ENCODE measurements at places on chromosomes 16 and 17.

GRCh38 chr16:11768849-11769248 lies 26.2 kb upstream of the TXNDC11 start:
- no peak for DNase-seq

DNA sequence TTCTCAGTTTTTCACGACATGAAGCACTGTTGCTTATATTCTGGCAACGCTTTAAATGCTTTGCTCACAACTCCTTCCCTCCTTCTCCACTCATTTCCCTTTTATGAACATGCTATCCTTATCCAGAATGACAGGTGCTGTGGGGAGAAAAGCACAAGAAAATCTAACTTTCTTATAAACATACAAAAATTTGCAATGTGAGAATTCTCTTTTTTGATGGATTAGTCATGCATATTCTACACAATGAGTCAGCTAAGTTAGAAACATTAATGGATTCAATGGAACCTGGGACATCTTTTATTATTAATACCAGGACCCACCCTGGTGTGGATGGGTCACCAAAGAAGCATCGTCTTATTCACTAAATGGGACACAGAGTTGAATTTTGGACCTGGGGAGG lies 234.6 kb upstream of the CDH5 start:
- DNase-seq: no peak

- no peak for DNase-seq
Measured at GRCh38 chr16:11484691-11485258, 101.9 kb downstream of the LITAF start.

GRCh38 chr17:19573075-19573474 lies 39.4 kb downstream of the SLC47A1 start:
- no peak for DNase-seq

- DNase-seq: no peak
Measured at GRCh38 chr16:22265351-22265750, 31.9 kb upstream of the POLR3E start.

- no peak for DNase-seq
Measured at GRCh38 chr16:87487361-87487924, 5.4 kb downstream of the ZCCHC14 start.

DNA sequence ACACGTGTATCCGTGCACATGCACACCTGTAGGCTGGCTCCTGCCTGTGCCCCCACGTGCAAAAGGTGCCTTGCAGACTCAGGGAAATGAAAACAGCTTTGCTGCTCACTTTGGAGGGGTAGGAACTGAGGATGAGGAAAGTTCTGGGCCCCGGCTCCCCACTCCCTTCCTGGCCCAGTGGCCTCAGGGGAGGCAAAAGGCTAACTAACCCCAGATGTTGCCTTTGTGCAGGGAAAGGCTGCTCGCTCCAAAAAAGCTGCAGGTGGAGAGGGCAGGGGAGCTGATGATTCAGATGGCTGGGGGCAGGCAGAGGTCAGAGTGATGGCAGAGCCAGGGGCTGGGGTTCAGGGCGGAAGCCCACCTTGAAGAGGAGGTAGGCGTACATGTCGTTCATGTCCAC lies 12.4 kb downstream of the PLCD3 start:
- no peak for DNase-seq

DNA sequence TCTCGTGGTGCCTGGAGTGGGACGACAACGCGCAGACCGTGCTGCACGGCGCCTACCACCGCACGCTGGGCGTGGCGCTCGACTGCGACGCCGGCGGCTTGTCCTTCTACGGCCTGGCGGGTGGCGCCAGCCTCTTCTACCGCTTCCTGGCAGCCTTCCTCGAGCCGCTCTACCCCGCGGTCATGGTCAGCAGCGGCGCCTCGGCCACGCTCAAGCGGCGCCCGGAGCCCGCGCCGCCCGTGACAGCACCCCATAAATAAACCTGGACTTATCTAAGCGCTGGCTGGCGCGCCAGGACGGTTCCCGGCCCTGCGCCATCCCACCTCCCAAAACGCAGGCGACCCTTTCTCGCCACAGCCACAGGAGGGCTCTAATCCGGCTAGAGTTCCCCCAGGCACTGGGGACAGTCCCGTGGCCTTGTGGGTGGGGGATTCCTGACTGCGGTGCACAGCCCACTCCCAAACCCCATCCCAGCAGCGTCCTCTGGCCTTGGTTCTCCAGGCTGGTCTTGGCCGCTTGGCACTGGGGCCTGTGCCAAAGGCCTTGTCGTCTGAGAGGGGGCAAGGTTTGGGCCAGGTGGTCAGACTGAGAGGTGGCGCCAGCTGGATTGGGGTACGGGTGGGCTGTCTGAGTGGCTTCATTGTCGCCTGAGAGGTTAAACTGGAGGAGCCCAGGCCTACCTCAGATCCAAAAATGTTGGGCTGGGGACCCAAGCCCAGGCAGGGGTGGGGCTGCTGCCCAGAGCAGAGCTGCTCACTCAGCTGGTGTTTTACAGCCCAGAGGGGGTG lies 10.1 kb upstream of the SLC16A5 start:
- peak; percentile 35 for DNase-seq

- no peak for DNase-seq
Measured at GRCh38 chr17:27413792-27414191, 42.5 kb upstream of the KSR1 start.

DNA sequence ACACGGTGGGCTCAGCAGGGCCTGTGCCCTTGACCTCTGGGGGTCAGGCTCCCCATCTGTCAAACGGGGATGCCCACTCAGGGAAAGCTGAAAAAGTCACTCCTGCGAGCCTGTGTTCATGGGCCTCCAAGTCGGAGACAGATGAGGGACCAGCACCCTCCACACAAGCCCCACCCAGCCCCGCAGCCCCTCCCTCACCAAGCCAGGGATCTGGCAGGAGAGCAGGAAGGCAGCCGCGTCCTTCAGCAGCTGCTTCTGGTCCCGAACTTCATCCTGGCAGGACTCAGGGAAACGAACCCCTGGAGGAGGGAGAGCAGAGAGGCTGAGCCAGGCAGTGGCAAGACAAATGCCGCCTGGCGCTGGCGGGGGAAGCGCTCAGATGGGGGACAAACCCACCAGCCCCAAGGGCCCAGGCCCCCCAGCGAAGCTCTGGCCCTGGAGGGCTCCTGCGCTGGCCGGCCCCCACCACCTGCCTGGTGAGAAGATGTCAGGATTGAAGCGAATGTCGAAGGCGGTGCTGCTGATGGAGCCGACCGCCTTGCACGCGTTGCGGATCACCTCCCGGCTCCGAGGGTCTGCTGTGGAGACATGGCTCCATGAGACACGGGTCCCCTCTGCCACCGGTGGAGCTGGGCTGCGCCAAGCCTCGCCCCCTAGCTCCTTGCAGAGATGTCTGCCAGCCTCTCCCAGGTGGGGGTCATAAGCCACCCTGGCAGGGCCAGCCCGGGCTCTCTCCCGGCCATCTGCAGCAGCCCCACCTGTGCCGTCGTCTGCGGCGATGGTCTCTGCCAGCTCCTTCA lies 15.4 kb downstream of the CLUH start:
- no peak for DNase-seq

- no peak for DNase-seq
Measured at GRCh38 chr17:40432864-40433528, 10.3 kb upstream of the IGFBP4 start.

- no peak for DNase-seq
Measured at GRCh38 chr16:76278086-76278485, 885 bp downstream of the CNTNAP4 start.

DNA sequence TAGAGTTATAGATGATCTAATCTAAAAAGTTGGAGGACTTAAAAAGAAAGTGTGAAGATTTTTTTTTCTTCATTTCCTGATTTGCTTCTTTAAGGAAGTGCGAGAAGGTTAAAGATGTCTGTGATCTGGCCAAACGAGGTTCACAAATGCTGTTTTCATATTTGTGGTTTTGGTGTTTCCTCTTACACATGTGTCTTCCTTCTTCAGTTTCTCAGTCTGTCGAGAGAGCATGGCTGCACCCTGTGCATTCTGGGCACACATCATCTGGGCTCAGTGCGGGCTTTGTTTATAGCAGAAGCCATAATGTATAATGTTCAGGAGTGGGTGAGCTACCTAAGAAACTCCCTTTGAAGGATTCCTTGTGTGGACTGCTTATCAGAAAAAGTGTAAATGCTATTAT lies 260.4 kb upstream of the TBX2 start:
- DNase-seq: peak; percentile 38

DNA sequence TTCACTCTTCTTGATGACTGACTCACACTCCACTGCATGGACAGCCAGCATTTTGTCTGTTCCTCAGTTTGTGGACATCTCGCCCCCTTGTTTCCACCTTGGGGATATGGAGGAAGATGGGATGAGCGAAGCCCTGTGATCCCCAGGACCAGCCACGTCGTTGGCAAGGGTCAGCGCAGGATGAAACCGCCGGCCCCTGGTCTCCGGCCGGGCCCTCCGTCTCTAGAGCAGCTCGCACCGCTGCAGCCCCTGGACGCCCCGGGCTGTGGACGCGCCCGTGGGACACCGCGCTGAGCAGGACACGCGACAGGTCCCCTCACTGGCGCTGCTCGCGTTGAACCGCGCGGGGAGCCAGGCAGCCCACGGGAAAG lies 604 bp upstream of the ZC3H18 start:
- DNase-seq: no peak

- no peak for DNase-seq
Measured at GRCh38 chr17:80070375-80071115, 30.8 kb upstream of the GAA start.

DNA sequence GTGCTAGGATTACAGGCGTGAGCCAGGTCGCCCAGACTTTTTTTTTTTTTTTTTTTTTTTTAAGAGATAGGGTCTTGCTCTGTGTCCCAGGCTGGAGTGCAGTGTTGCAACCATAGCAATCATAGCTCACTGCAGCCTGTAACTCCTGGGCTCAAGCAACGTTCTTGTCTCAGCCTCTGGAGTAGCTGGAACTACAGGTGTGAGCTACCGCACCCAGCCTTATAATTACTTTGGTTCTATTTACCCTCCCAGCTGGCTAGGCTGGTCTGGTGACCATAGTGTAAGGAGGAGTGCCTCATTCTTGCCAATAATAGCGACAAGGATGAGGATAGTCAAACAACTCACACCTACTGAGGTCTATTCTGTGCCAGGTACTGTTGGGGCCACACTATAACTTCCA lies 39.6 kb upstream of the USP7 start:
- DNase-seq: no peak

GRCh38 chr16:27353853-27354252 lies 40.1 kb downstream of the IL4R start:
- DNase-seq: no peak

GRCh38 chr17:3974138-3974687 lies 10.0 kb upstream of the ATP2A3 start:
- DNase-seq: no peak

DNA sequence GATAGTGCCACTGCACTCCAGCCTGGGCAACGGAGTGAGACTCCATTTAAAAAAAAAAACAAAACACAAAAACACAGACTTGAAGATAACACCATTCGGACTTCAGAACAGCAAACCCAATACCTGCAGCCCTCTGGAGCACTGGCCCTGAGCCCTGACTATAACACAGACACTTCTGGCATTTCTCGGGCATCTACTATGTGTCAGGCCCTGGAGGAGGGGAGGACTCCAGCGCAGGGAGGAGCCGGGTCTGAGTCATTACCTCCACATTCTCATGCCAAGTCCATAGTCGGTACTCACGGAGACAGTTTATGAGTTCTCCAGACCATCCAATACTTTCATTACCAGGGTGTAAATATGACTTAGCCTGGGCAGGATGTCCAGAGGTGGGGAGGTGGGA lies 48.8 kb downstream of the PITPNM3 start:
- DNase-seq: no peak

- DNase-seq: no peak
Measured at GRCh38 chr17:18917506-18918032, 34.4 kb upstream of the SLC5A10 start.

DNA sequence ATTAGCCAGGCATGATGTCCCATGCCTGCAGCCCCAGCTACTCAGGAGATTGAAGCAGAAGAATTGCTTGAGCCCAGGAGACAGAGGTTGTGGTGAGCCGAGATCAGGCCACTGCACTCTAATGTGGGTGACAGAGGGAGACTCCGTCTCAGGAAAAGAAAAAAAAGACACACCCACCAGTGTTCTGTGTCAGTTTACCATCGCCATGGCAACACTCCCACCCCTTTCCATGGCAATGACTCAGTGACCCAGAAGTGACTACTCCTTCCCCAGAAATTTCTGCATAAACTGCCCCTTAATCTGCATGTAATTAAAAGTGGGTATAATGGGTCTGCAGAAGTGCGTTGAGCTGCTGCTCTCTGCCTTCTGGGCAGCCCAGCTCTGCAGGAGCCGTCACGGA lies 4.0 kb upstream of the ZC3H18 start:
- peak; percentile 65 for DNase-seq

- DNase-seq: no peak
Measured at GRCh38 chr17:82474223-82475010, 15.9 kb downstream of the NARF start.

GRCh38 chr16:77589071-77589765 lies 133.1 kb upstream of the NUDT7 start:
- DNase-seq: no peak

DNA sequence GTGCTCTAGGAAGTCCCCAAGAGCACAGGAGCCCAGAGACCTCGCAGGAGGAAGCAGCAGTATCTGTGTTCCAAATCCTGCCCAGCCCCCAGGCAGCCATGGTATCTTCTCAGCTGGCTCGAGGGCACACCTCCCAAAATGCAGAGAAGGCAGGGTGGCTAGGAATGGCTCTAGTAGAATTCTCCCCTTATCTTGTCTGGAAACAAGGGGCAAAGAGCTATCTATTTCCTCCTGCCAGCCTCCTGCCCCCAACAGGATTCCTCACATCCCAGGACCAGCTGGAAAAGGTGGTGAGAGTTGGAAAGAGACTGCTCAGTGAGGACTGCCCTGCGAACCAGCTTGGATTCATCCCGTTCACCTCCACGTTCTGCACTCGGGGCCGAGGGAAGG lies 8.6 kb upstream of the TSPOAP1 start:
- no peak for DNase-seq

- peak; percentile 30 for DNase-seq
Measured at GRCh38 chr17:8056232-8056975, 17.5 kb downstream of the ALOX15B start.

GRCh38 chr16:12315330-12316136 lies 339.0 kb downstream of the SNX29 start:
- no peak for DNase-seq

- DNase-seq: no peak
Measured at GRCh38 chr17:69581061-69581961, 166.8 kb downstream of the MAP2K6 start.

DNA sequence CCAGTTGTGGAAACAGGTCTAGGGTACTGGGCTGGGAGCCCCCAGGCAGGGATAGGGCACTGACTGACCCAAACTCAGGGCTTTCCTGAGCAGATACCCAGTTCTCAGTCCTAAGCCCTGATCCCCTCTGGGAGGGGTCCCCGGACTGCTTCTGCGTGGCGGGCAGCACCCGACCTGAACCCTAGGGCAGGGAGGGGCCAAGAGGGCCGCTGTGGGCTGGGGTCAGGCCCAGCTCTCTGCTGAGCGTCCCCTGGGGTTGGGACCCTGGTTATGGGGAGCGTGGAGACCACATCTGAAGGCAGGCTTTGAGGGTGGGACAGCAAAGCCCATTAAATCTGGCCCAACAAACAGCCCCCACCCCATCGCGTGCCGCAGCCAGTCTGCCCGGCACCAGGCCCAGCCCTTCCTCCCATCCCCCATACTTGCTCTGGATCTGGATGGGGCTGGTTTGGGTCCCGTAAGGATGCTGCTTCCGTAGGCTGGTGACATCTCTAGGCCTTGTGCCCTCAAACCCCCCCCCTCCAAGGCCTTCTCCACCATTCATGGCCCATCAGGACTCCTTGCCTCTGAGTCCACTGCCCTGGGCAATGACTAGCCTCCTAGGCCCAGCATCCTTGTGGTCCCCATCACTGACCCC lies 691 bp upstream of the FAM83G start:
- DNase-seq: no peak
